ENCODE measurements at places on chromosomes 2 and 18.

DNA sequence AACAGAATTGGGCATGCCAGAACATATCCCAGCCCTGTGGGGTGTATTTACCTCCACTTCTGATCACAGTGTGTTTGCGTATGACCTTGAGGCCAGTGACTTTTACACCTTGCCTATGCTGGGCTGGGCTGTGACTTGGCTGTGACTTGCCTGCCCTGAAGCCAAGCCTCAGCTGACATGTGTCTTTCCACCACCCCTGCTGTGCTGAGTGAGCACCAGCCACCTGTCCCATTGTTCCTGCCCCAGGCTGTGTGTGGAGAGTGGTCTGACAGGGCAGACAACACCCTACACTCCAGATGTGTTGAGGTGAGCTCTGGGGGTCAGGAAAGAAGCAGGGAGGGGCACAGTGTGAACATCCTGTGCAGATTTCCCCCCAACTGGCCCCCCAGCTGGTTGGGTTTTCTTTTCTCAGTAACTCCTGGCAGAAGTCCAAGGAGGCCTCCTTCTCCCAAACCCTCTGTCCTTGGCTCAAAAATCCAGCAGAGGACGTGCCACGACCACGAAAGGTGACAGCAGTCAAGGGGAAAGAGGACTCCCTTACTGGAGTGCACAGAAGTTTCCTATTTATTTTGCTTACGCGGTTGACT is 5.1 kb upstream of the STEAP3 start:
- no peak for DNase-seq

GRCh38 chr2:19140463-19141208 is 217.8 kb downstream of the OSR1 start:
- DNase-seq: no peak

DNA sequence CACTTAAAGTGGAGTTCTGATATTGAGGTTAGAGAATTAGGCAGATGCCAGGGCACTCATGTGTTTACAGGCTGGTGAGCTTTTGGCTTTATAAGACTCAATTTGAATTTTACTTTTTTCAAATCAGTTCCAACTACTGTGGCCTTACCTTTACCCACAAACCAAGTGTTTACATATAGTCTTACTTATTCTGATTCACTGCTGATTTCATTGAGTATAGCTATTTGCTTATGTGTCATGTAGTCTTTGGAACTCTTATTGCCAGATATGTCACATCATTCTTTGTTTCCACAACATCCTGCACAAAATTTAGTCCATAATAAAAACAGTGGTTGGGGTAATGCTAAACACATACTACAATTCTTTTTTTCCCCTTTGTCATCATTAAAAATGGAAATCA is 96.5 kb downstream of the XIRP2 start:
- no peak for DNase-seq

- no peak for DNase-seq
These were observed 48.3 kb downstream of the WDFY1 start for GRCh38 chr2:223896833-223897311.

DNA sequence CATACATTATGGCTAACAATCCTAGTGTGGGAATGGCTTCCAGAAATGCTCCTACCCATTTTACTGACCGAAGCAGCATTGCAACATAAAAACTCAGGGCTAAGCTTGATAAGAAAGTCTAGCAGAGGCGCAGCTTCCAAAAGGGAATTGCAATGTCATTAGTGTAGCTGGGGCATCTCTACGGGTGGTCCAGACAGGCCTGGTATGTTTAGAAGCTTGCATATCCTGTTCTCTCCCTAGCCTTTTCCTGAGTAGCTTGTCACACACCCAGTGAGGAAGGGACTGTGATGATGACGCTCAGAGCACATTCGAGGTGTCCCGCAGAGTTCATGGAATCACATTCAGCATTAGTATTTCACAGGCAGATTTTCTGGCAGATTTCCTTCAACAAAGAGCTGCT is 38.0 kb upstream of the COL5A2 start:
- no peak for DNase-seq

DNA sequence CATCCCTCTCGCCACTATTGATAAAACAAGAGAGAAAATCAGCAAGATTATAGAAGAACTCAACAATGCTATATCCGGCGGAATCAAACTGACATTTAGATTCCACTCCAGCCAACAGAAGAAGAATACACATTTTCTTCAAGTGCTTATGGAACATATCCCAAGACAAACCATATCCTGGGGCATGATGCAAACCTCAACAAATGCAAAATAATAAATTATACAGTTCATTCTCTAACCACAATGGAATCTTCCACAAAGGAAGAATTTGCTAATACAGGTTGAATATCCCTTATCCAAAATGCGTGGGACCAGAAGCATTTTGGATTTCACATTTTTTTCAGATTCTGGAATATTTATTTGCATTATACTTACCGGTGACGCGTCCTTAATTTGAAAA is 51.4 kb upstream of the YPEL5 start:
- no peak for DNase-seq

DNA sequence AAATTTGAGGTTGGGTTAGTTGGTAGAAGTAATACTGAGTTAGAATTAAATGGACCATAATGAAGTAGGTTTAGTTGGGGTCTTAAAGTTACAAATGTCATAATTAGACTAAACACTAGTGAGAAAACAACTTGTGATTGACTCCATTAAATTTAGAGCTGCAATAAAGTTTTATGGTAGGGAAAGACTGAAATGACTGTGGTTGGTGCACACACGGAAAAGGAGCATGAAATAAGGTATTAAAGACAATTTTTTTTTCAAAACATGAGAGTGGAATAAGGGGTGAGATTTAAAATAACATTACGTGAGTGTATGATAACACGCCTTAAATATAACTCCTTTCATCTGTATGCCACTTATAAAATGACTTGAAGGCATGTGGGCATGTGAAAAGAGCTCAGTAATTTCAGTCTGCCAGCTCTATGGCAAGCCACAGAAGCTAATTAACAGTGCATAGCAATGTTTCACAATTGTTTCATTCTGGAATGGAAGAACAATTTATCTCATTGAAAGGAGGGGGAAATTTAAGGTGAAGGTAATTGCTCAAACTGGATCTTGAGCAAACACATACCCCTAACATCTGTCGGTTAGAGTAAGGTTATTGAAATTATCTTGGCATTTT is 1.4 kb downstream of the FRZB start:
- DNase-seq: no peak

DNA sequence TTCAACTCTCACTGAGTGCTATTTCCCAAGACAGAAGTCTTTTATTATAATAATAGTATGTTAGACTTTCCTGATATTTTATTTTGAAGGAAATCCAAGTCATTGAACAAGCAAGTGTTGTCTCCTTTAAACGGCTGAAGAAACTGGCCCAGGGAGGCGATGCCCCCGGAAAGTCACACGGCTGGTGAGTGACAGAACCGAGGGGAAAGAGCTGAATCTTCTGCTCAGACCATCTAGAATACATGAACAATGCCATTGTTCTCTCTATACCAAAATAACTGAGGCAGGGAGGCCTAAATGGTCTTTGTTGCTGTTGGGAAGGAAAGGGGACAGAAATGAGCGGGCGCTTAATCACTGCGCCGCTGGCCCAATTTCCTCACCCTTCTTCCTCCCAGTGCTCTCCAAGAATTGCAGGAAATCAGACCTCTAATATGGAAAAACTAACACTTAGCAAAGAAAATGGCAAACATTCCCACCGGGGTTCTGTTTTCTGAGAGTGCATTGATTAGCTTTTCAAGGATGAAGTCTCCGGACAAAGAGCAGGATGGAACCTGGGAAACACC is 101.5 kb downstream of the KLF7 start:
- DNase-seq: no peak

DNA sequence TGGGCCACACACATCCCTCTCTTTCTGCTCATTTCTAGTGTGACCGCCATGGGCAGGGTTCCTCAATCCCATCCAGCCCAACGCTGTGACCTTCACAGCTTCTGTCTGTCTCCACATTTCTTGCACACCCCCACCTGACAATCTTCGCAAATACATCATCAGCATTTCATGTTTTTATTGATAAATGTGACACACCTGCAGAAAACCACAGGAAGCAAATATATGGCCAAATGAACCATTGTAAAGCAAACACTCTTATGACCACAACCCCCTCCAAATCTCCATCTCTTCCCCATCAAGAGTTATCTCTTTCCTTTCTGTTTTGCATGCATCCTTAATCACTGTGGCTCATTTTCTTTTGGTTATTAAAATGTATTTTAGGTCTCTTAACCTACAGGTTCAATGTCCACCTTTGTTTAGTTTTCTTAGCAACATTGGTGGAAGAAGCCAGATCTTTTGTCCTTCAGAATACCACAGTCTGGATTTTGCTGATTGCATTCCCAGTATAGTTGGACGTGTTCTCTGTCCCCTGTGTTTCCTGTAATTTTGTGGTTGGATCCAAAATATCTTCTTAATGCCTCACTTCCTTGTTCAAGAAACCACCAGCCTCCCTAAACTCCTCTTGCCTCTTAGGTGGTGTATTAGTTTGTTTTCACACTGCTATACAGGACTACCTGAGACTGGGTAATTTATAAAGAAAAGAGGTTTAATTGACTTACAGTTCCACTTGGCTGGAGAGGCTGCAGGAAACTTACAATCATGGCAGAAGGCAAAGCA is 9.8 kb upstream of the NCK2 start:
- no peak for DNase-seq

DNA sequence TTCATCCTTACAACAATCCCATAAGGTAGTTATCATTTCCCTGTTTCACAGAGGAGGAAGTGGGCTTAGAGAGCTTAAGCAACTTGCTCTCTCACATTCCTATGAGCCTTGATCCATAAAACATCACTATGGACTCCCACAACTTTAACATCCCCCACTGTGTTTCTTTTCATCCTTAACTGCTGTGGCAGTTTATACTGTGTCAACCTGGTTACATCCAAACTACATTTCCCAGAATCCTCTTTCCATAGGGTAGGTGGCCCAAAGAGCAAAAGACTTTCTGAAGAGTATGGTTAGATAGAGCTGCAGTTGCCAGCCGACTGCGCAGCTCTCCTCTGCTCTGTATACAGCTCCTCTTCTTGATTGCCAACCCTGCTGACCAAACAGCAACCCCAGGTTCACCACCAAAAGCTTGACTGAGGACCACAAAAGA is 22.5 kb downstream of the MAP3K2 start:
- no peak for DNase-seq

DNA sequence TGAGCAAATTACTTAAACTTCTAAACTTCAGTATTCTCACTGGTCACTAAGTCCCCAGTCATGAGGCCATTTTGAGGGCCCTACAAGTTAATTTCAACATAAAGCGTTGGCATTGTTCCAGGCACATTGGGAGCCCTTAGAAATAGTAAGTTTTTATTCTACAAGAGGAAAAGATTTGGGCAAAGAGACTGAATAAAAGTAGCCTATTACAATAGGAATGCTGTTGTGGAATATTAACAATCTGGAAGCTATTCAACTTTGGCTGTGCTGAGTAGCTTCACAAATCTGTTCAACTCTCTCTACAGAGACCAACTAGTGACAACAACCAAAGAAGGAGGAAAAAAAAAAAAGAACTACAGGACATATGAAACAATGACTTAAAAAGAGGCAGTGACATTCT is 1287.5 kb upstream of the NXPH2 start:
- no peak for DNase-seq

DNA sequence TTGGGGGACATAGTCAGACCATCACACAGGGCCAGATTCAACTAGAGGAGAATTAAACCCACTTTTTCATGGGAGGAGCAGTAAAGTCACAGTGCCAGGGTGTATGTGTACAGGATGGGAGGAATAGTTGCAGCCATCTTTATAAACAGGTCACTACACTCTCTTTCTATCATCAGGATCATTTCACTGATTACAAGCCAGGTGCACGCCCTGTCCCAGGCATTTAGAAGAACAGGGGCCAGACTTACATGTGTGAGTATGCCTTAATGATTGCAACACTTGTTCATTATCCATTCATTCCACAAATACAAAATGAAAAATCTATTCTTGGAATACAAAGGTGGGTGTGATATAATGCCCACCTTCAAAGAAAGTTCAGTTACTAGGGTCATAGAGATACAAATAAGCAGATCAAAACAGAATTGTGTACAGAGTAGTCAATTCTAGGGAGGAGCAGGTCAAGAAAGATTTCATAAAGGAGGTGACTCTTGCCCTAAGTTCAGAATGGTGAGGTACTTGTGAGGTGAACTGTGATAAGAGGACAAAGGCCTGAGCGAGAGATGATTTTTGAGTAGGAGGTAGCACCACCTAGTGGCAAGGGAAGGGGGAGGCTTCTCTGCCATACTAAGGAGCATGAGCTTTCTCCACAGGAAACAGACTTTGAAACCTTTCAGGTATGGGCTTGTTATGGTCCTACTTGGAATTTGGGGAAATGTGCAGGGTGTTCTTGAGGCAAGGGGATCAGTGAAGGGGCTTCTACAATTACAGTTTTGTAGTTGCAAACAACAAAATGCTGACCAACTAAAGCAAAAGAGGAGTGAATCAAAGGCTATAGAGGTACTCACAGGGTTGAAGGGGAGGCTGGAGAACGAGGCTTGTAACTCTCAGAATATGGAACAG is 156.3 kb downstream of the SUCLG1 start:
- peak; percentile 29 for DNase-seq
